CD14-positive monocyte (primary cell): ENCODE measurements at places on chromosomes 7 and 10.

- no peak for DNase-seq
Measured at GRCh38 chr7:111010798-111011197, 80.1 kb upstream of the LRRN3 start.

- DNase-seq, result no peak
Measured at GRCh38 chr7:142616121-142616643, 133.1 kb upstream of the PRSS1 start.

GRCh38 chr7:108069646-108070045 is 60.5 kb downstream of the LAMB4 start:
- DNase-seq, result no peak

GRCh38 chr10:33524966-33525365 is 190.5 kb upstream of the NRP1 start:
- DNase-seq, result no peak

DNA sequence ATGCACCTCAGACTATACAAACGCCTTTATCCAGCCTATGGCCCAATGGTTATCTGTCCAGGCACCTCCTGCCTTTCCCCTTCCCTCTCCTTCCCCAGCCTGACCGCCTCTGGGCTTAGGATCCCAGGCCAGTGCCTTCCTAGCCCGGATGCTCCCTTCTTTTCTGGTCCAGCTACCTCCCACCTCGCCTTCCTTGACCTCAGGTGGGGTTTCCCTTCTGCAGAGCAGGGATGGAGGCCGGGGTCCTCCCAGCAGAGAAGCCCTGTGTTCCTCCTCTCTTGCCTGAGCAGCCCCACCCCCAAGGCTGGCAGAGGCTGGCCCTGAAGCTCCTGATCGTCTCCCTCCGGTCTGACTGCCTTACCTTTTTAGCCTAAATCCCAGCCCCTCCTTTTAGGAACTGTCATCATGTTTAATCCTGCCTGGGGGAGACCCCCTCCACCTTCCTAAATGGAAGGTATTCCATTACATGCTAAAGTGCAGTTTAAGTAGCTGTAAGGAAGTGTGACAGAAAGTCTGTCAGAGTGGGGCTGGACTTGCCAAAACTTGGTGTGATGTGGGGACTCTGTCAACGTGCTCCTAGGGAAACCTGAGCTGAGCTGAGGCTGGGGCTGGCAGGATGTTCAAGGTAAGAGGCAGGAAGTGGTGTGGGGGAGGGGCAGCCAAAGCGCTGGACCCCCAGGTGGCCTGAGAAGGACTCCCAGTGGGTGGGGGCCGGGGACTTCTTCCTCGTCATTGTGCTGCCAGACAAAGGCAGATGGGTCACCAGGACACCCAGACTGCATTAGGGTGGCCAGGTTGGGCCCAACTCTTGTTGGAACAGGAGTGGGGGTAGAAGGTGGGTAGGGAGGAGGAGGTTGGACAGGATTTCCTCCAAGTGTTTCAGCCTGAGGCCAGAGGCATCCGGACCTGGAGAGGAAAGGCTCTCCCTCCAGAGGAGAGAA is 39.5 kb downstream of the LBX1 start:
- DNase-seq, result no peak

GRCh38 chr10:119061352-119061751 is 19.3 kb downstream of the EIF3A start:
- no peak for DNase-seq

GRCh38 chr7:10632712-10633111 is 341.0 kb upstream of the PHF14 start:
- no peak for DNase-seq

DNA sequence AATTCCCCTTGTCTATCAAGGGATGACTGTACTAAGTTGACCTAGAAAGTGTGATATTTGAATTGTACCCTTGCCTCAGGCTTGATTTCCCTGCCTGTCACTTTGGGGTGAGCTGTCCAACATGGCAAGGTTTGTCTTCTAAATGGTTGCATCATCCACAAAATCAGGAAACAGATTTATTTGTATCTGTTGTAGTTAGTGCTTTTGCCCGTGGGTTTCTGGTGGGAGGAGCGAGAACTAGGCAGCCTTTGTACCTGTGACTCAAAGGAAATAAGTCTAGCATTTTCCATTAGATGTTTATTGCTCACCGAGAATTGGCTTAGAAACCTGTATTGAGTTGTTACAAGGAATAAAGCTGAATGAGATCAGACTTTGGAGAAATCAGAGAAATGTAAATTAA is 650.8 kb downstream of the LRMDA start:
- no peak for DNase-seq

- DNase-seq, result no peak
Measured at GRCh38 chr10:29836396-29836795, 201.6 kb upstream of the SVIL start.

DNA sequence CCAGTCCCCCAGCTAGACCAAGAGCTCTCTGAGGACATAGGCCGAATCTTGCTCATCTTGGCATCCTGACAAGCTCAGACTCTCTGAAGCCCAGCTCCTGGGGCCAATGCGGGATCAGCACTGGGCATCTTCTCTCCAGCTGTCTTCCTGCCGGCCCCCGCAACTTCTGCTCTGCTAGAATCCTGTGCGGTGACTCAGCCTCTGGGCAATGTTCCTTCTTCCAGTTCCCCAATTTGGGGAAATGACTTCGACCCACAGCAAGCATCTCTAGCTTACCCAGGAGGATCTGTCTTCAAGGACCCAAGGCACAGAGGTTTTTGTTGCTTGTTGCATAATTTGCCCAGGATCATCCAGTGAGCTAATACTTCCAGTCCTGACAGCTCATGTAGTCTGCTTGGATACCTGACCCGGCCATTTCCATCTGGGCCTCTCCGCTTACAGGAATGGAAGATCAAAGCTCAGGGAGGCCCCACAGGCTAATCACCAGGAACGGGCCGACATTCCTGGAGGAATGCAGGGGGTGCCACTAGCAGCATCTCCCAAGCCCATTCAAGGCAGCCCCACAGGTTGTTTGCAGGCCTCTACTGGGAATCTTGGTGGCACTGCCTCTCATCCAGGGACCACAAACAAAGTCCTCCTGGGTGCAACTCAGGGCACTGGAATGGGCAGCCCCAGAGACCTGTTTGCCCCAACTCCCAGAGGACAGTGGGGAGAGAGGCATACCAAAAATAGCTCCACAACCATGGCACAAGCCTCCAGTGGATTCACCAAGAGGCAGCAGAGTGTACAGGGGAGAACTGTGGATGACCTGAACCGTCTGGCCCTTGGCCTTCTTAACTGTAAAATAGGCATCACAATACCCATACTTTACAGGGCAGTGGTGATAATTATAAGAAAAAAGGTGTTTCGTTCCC is 151.9 kb downstream of the NEURL1 start:
- peak; percentile 92 for DNase-seq

DNA sequence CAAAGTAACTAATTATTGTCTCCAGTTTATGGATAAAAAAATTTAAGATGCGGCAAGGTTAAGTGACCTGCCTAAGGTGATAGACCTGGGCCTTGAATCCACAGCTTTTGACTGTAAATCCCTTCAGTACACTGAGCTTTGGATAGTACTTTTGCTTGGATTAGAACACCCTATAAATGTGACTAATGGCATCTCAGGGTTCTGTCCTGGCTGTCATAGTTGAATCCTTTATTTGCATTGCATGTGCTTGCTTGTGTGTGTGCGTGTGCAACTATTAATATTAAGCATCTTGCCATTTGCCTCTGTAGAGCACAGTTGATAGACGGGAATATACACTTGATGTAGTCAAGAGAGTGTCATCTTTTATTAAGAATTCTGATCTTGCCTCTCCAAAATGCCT is 228.0 kb downstream of the AUTS2 start:
- no peak for DNase-seq

- DNase-seq, result no peak
Measured at GRCh38 chr10:89795840-89796239, 94.5 kb downstream of the KIF20B start.

DNA sequence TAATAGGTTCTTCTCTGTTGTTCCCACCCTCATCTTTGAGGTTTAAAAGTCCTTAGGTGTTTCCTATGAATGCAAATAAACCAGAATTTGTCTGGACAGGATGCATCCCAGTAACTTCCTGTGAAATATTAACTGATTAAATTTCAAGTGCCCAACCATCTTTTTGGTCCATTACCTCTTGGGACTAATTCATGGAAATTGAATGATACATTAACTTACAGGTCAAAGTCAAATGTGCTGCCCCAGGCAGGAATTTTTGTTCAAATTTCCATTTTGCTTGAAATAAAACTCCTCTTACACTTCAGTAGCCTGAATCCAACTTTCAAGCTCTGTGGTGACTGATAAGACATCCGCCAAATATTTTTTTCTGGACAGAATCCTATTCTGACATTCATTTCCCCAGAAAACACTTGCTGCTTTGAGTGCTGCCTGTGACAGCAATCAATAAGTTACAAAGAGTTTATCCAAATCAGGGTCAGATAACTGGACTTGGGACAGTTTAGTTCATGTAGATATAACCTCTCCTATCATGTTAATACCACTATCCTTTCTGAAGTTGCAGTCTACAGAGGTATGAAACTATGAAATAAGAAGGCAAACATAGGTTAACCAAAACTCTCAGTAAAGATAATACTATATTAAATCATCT is 383.5 kb downstream of the POM121L12 start:
- DNase-seq, result no peak

- DNase-seq, result peak; percentile 3
Measured at GRCh38 chr10:92420546-92421275, 129.7 kb downstream of the MARCHF5 start.
